ENCODE measurements at places on chromosomes 6 and 20.

- DNase-seq, result no peak
Measured at GRCh38 chr6:88520445-88520844, 354.3 kb upstream of the CNR1 start.

DNA sequence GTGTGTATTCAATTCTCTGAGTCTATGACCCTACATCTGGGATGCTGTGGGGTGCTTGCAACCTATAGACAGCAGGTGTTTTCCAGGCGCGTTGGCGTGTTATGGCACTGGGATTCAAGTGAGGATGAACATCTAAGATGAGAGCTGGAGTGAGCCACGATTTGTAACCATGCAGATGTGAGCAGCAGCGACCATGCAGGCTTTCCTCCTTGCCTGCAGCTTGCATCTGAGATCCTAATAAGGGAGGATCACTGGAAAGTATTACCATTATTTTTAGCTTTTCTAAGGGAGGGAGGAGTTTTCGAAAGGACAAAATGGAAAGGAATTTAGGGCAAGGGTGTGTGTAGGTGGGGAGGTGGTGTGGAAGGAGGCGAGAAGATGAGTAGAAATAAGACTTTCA, 216.7 kb downstream of the ATXN1 start:
- DNase-seq, result no peak

DNA sequence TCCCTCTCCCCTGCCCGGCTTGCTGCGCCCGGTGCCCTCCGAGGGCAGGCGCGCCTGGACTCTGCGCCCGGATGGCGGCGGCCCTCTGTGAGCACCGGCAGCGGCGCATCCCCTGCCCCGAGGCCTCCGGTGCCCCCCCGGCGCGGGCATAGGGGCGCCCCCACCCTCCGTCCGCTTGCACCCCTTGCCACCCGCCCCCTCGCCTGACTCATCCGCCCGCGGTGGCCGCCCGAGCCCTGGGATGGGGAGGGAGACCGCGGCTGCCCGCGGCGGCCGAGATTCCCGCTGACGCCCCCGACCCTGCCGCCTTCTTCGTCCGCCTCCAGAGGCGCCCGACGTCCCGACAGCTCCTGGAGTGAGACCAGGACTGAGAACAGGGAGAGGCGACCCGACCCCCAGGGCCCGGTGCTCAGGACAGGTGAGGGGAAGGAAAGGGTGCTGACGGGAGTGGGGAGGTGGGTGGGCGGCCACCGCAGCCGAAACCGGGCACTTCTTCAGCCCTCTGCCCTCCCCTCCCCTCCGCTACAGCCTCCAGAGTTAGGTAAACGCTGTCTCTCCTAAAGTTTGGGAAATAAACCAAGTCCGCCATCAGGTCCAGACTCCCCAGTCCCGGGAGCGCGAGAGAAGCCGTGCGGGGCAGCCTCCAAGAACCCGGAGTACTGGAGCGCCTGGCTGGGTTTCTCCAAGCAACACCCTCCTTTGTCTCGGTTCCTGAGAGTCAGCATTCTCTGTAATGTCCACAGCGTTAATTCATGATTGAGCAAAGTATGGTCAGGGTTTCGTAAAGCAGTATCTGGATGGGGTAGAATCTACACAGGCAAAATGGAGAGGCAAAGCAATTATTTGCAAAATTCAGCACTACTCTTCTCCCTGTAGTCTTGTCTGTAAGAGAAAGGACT, 539 bp downstream of the TMEM200A start:
- DNase-seq, result no peak

DNA sequence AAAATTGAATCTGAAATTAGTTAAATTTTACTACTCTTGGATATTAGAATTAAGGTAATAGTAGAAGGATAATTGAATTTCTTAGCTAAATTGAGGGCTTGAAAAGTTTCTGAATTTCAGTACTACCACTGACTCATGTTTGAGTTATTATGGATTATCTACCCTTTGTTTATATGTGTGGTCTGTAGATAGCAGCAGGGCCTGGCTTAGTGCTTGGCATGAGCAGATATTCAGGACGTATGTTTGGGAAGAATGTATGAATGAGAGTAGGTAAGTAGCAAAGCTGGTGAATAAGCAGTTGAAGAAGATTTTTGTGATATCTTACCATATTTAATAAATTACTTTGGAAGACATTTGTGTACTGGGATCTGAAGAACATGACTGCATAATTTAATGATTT, 152.7 kb downstream of the MACROD2 start:
- no peak for DNase-seq

GRCh38 chr6:49264909-49265308, 198.1 kb downstream of the MMUT start:
- DNase-seq, result no peak

DNA sequence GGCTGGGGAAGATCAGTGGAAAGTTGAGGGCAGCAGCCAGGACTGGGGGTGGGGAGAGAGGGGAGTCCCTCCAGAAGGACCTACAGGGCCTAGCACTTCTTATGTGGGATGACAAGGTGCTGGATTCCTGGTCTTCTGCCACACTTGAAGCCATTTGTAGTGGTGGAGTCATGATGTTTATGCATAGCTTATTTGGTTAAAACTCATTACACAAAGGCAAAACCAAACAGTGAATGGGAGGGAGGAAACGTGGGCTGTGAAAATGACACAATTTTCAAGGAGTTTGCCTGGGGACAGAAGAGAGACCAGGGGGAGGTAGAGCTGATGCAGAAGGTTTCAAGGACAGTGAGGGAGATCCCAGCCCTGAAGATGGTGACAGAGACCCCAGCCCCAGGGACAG, 50.8 kb downstream of the DACT2 start:
- DNase-seq, result no peak

- DNase-seq, result no peak
Measured at GRCh38 chr20:25178563-25179438, 16.7 kb upstream of the ENTPD6 start.

GRCh38 chr20:25204550-25205276, 9.2 kb downstream of the ENTPD6 start:
- no peak for DNase-seq

GRCh38 chr6:3798055-3798919, 46.8 kb upstream of the PXDC1 start:
- DNase-seq, result no peak

DNA sequence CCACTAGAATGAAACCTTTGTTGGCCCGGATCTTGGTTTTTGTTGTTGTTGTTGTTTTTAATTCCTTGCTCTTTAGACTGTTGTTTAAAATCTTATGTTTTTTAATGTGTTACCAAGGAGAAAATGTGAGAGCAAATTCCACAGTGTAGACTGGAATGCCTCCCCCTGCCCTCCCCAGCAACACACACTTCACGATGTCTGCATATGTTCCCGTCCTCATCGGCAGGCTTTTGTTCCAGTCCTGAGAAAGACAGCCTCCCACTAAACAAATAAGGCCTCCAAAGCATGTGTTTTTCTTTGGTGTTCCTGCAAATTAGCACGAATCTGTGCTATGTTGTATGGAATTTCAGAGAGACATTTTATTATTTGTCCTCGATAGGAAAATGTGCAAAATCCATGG, 263.3 kb upstream of the QKI start:
- DNase-seq, result no peak

DNA sequence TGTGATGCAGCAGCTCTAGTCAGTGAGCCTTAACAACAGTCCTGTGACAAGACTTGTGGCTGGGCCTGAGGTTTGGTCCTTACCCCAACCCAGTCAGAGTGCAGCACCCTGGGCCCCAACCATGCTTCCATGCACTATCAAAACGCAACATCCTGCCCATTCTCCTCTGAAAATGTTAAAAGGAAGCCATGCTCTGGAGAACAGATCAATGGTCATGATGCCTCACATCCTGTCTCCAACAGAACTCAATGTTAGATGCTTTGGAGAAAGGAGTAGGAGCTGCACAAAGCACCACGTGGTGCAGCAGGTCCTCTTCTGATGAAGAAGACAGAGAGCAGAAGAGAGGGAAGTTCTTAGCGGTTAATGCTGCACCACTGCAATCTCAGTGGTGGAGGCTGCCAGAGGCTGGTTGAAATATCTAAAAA, 41.9 kb downstream of the TRAM2 start:
- DNase-seq, result no peak

- DNase-seq, result peak; percentile 24
Measured at GRCh38 chr6:154951345-154952200, 43.5 kb upstream of the TIAM2 start.

DNA sequence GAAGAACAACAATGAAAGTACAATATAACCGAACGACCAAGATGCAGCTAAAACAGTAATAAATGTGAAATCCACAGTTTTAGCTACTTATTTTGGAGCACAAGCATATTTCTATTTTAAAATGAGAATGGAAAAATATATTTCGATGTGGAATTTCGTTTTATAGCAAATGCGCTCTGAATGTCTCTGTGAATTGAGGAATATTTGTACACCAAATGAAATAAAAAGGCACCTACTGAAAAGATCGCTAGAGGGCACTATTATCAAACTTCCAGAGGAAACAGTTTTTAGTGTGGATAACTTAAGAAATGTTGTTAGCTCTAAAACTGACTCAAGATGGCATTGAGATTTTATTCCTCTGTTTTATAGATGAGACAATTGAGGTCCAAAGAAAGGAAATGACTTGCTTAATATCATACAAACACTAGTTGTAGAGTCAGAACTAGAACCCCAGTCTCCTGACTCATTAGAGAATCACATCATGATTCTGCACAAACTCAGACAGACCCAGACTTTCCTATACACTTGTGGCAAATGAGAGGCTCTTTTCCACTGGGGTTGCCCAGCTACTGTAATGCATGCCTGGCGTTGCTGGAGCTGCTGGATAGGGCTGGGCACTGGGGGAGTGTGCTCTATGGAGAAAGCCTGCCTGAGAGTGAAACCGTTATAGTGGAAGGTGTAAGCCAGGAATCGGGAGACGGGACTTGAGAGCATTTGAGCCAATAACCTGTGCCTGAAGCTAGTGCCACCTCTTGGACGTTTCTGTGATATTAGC, 51.9 kb downstream of the GCLC start:
- no peak for DNase-seq

GRCh38 chr20:46229478-46230105, 78.7 kb downstream of the CDH22 start:
- no peak for DNase-seq

GRCh38 chr6:145866456-145867396, 52.1 kb upstream of the FBXO30 start:
- DNase-seq, result no peak

DNA sequence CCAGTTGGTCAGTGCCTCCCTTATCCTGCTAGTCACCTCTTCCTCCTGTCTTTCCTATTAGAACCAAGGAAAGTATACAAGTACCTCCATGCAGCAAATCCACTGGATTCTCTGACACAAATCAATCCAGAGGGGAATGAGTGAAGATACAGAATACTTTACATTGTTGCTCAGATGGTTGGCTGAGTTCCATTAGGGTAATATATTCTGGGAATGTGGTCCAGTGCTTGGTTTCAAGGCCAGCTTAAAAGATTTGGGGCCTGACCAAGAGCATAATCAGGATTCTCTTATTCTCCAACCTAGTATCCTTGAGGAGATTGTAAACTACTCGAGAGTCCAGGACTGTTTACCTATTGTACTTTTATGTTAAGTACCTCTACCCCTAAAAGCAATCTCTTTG, 23.0 kb downstream of the CARMIL1 start:
- DNase-seq, result no peak

- DNase-seq, result peak; percentile 17
Measured at GRCh38 chr6:24861934-24862333, 63.2 kb upstream of the ARMH2 start.

GRCh38 chr6:25369433-25370177, 90.4 kb downstream of the CARMIL1 start:
- no peak for DNase-seq

DNA sequence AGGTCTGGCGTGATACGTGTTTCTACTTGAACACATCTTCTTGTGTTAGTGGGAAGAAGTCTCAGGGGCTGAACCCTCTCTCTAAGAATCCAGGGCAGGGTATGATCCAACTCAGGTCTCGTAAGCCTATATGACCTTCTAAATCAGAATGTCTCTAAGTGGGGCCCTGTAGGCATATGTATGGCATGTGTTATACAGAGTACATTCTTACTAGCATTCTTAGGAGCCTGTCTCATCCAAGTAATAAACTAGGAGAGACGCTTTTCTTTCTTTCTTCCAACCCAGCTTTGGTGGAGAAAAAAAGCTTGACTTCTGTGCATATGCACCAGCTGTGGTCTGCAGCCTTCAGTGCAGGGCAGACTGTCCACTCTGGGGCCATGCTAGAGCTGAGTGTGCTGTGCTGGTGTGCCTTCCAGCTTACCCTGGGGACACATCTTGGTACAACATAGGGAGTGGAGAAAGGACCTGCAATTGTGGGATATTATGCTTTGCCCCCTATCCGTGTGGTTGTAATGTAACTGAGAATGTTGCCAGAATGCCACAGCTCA, 47.3 kb downstream of the L3MBTL3 start:
- no peak for DNase-seq

- DNase-seq, result no peak
Measured at GRCh38 chr6:28531479-28532128, 5.9 kb downstream of the GPX5 start.

DNA sequence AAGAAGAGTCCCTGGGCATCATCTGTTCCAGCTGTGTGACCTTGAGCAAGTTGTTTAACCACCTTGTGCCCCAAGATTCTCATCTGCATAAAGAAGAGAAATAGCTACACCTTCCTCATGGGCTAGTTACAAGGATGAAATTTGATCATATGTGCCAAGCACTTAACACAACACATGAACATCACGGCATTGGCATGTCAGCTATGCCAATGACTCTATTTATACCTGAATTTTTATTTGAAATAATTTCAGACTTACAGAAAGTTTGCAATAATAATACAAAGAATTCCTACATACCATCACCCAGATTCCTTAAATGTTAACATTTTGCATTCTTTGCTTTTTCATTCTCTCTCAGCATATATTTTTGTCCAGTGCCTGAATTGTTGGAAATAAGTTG, 21.0 kb upstream of the TCF15 start:
- no peak for DNase-seq

- DNase-seq, result no peak
Measured at GRCh38 chr20:21302664-21303060, 469 bp upstream of the XRN2 start.

GRCh38 chr6:161141173-161141572, 132.7 kb downstream of the AGPAT4 start:
- DNase-seq, result no peak

DNA sequence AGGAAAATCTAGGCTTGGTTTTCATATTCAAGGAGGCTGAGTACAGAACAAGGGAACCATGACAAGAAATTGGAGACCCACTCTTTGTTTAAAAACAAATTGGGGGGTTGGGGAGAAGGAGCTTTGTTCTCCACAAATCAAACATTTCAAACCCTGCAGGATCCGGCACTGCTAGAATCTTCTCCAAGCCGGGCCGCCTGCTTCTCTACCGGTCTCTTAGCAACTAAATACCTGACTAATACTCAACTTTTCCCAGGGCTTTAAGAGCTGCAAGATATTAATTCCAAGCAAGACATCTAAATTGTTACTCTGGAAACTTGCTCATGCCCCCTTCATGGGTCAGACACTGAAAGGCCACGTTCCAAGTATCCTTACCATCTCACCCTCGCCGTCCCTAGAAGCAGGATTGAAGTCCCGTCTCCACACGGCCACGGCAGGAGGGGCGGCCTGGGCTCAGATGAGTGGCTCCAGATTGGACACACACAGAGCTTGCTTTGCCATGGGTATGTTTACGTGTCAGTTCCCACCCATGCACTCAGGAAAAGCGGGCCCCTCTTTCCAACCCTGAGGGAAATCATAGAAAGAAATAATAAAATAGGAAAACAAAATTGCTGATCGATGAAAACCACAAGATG, 126.4 kb upstream of the CDH4 start:
- DNase-seq, result no peak
